ENCODE measurements at places on chromosomes 13 and 19. TPM values are rescaled to one million over a fixed set of nuclear protein-coding genes. Genes with fewer than 3 reads are reported as not detected.

CRTC1 gene
- total RNA-seq, result 3.6 TPM

GFY gene
- not detected for total RNA-seq

C3 gene
- total RNA-seq, result 553 TPM

SERTAD1 gene
- total RNA-seq, result 10.2 TPM

PNMA8A gene
- total RNA-seq, result 1.5 TPM

CDX2 gene
- total RNA-seq, result not detected

FXYD3 gene
- total RNA-seq, result 10.5 TPM

CPAMD8 gene
- total RNA-seq, result 4.6 TPM

GRCh38 chr19:51016798-51017683 is 2.5 kb downstream of the KLK10 start:
- peak overlapping the region; percentile 27 for H3K4me3 ChIP-seq
- H3K4me1 ChIP-seq, result peaks cover 16% of the 10 kb centered on the region

- H3K27ac ChIP-seq, result peak within 1 kb of the TSS; percentile 84
- peaks cover 24% of the 10 kb centered on the region for H3K4me1 ChIP-seq
- peak; percentile 87 for DNase-seq
- peak within 1 kb of the TSS; percentile 40 for H3K4me3 ChIP-seq
Measured at GRCh38 chr19:17405250-17406045, at the start of gene BST2. Gene BST2, minus strand, starts transcription at chr19:17405630. Its CDS starts 55 bp downstream, at chr19:17405575.

DNA sequence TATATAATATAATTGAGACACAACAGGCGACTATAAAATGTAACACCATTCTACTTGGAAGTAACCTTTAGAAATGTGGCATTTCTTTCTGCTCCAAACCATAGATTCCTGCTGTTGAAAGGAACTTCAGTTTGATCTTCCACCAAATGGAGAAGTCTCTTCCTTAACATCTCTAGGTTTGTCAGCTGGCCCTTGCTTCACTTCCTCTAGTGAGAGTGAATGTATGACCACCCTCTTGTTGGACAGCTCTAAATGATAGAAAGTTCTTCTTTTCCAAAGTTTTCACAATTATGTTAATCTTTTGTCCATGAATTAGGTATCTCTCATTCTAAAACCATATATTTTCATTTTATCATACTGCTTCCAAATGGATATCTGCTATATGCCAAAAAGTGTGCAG is 13.8 kb upstream of the COG6 start:
- H3K36me3 ChIP-seq, result no peaks in the 10 kb centered on the region
- no peaks in the 10 kb centered on the region for H3K27me3 ChIP-seq
- H3K4me3 ChIP-seq, result no peak overlapping the region

DNA sequence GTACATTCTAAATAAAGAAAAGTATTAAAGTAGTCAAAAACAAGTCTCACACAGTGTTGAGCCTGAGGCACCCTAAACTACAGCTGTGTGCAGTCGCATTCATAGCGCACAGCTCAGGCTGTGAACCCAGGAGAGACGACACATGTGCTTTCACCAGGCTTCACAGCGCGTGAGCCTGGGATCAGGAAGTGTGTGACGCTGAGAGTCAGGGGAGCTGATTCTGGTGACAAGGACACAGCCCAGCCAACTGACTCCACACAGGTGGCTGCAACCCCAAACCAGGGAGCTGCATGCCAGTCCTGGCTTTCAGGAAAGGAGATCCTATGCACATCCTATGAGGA is 41.6 kb downstream of the COL4A1 start:
- no peak overlapping the region for H3K4me3 ChIP-seq
- peaks cover 5% of the 10 kb centered on the region for H3K36me3 ChIP-seq
- no peaks in the 10 kb centered on the region for H3K4me1 ChIP-seq
- H3K27me3 ChIP-seq, result no peaks in the 10 kb centered on the region
- H3K27ac ChIP-seq, result peak overlapping the region; percentile 71
- DNase-seq, result peak; percentile 69

GRCh38 chr19:55041627-55042343 is 3.7 kb upstream of the GP6 start:
- no peak for DNase-seq
- no peak overlapping the region for H3K27ac ChIP-seq
- no peaks in the 10 kb centered on the region for H3K4me1 ChIP-seq
- peaks cover 15% of the 10 kb centered on the region for H3K36me3 ChIP-seq
- no peaks in the 10 kb centered on the region for H3K27me3 ChIP-seq

- no peaks in the 10 kb centered on the region for H3K4me1 ChIP-seq
- H3K27ac ChIP-seq, result no peak overlapping the region
- DNase-seq, result no peak
- no peaks in the 10 kb centered on the region for H3K27me3 ChIP-seq
Measured at GRCh38 chr13:103788061-103788652, 721.9 kb upstream of the SLC10A2 start.

DNA sequence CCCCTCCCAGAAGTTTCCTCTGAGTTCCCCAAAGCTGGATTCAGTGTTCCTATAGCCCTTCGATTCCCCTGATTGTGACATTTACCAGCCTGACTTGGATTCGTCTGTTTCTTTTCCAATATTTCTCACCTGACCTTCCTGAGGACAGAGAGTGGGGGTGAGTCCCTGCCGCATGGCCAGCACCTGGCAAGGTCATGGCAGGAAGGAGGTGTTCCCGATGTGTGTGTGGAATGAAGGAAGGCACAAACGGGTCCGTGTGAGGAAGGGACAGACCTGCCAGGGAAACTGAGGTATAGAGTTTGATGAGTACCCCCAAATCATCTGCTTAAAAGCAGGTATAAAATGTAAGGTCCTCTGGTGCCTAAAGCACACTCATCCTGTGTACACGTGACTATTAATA is 3.3 kb downstream of the COL4A1 start:
- peak; percentile 45 for DNase-seq
- peak overlapping the region; percentile 100 for H3K27ac ChIP-seq
- H3K27me3 ChIP-seq, result no peaks in the 10 kb centered on the region
- H3K36me3 ChIP-seq, result no peaks in the 10 kb centered on the region
- peak overlapping the region; percentile 98 for H3K4me3 ChIP-seq
- H3K4me1 ChIP-seq, result peaks cover 66% of the 10 kb centered on the region

DNA sequence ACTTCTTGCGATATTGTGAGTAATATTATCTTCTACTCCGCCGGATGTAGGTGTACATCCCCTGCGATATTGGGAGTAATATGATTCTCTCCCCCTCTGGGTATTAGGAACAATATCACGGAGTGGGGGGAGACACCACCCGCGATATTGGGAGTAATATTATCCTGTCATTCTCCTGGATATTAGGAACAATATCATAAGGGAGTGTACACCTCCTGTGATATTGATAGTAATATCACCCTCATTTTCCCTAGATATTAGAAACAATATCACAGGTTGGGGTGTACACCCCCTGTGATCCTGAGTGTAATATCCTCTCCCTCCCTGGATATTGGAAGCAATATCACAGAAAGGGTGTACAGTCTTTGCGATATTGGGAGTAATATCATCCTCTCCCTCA is 64.3 kb upstream of the CEACAM21 start:
- peaks cover 57% of the 10 kb centered on the region for H3K27me3 ChIP-seq
- DNase-seq, result no peak

DNA sequence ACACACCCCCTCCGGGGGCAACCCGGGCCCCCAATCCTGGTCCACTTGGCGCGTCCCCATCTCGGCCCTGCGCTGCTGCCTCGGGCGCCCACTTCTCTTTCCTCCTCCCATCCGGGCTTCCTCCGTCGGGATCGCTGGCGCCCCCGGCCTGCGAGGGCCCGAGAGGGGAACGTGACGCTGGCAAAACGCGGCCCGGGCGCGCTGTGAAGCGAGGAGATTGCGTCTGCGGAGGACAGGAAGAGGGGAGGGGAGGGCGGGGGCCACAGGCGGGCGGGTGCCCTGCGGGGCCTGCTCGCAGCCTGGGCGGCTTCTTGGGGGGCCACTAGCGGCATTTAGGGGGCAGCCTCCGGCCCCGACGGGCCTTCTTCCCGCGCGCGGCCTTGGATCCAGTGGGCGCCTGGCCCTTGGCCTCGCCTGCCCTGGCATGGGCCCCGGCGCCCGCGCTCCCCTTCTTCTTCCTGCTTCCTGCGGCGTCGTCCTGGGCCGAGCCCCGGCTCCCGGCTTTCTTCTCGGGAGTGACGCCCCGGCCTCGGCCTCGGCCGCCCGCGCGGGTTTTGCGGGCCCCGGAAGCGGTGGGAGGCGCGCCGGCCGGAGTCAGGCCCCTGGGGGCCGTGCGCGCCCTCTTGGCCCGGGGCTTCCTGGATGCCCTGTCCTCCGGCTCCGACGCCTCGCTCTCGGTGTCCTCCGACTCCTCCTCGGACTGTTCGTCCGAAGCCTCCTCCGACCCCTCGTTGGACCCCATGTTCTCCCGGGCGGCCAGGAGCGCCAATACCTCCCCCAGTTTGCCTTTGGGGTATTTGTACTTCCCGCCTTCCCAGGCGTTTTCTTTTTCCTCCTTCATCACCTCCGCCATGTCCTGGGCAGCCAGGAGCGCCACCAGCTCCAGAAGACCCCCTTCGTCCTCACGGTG is 2.2 kb downstream of the PNMA8B start:
- H3K27me3 ChIP-seq, result peaks cover 70% of the 10 kb centered on the region
- H3K4me1 ChIP-seq, result peaks cover 35% of the 10 kb centered on the region
- DNase-seq, result peak; percentile 72

- H3K4me1 ChIP-seq, result no peaks in the 10 kb centered on the region
- H3K4me3 ChIP-seq, result no peak overlapping the region
- DNase-seq, result no peak
- H3K27ac ChIP-seq, result no peak overlapping the region
- no peaks in the 10 kb centered on the region for H3K36me3 ChIP-seq
Measured at GRCh38 chr13:53005626-53006025, 23.0 kb upstream of the OLFM4 start.

GRCh38 chr19:58409010-58409790 is 751 bp downstream of the ZNF584 start:
- no peaks in the 10 kb centered on the region for H3K36me3 ChIP-seq
- H3K4me1 ChIP-seq, result peaks cover 23% of the 10 kb centered on the region
- peak overlapping the region; percentile 93 for H3K4me3 ChIP-seq

GRCh38 chr19:23525276-23525852 is 130.1 kb upstream of the ZNF91 start:
- H3K27ac ChIP-seq, result no peak overlapping the region
- no peaks in the 10 kb centered on the region for H3K27me3 ChIP-seq
- H3K4me3 ChIP-seq, result no peak overlapping the region
- H3K36me3 ChIP-seq, result no peaks in the 10 kb centered on the region
- H3K4me1 ChIP-seq, result no peaks in the 10 kb centered on the region

- peaks cover 88% of the 10 kb centered on the region for H3K4me1 ChIP-seq
- no peak overlapping the region for H3K4me3 ChIP-seq
- no peak for DNase-seq
- H3K27me3 ChIP-seq, result no peaks in the 10 kb centered on the region
Measured at GRCh38 chr13:41052441-41052840, 8.9 kb upstream of the WBP4 start.

- DNase-seq, result peak; percentile 88
- peak within 1 kb of the TSS; percentile 83 for H3K27ac ChIP-seq
- peaks cover 31% of the 10 kb centered on the region for H3K4me1 ChIP-seq
- peak within 1 kb of the TSS; percentile 97 for H3K4me3 ChIP-seq
Measured at GRCh38 chr13:114132419-114133121, at the start of gene RASA3. Gene RASA3, minus strand, starts transcription at chr13:114132623. Its CDS starts 134 bp downstream, at chr13:114132489.

- H3K36me3 ChIP-seq, result no peaks in the 10 kb centered on the region
- no peak for DNase-seq
- no peaks in the 10 kb centered on the region for H3K27me3 ChIP-seq
- peaks cover 21% of the 10 kb centered on the region for H3K4me1 ChIP-seq
Measured at GRCh38 chr13:73751290-73751689, 382.9 kb downstream of the KLF12 start.

DNA sequence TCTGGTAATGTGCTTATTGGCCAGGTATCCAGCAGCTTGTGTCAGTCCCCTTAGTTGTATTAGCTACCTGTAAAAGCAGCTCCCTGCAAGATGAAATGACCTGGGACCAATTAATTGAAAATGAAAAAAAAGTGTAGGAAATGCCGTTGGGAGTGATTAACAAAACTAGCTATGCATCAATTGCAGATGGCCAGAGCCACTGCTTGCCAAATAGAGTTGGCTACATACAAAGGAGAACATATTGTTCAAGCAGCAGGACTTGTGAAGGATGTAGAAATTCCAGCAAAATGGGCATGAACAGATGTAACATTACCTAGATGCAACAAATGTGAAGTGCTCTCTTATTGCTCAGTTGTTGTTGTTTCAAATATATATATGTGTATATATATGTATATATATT is 300.5 kb downstream of the PCDH17 start:
- no peaks in the 10 kb centered on the region for H3K4me1 ChIP-seq
- no peak overlapping the region for H3K27ac ChIP-seq
- no peaks in the 10 kb centered on the region for H3K27me3 ChIP-seq

All from sigmoid colon (tissue), 7 donors.